DMS79 (cell line): ENCODE measurements at places on chromosomes 5 and 9.

DNA sequence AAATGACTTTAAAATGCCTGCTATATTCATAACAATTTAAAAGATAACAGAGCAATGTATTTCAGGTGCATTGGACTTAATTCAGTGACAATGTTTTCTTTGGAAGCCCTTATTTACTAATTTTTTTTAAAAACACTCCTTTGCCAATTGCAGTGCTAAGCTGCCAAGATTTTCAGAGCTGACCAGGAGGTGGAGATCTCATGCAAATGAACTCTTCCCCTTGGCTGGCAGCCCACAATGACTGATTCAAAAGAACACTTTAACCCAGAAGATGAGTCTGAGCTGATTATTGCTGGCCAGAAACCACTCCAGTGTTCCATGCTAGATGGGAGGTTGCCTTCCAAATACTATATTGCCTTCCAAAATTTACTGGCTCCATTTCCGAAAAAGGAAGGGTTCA lies 128.3 kb upstream of the CCNH start:
- DNase-seq: no peak

DNA sequence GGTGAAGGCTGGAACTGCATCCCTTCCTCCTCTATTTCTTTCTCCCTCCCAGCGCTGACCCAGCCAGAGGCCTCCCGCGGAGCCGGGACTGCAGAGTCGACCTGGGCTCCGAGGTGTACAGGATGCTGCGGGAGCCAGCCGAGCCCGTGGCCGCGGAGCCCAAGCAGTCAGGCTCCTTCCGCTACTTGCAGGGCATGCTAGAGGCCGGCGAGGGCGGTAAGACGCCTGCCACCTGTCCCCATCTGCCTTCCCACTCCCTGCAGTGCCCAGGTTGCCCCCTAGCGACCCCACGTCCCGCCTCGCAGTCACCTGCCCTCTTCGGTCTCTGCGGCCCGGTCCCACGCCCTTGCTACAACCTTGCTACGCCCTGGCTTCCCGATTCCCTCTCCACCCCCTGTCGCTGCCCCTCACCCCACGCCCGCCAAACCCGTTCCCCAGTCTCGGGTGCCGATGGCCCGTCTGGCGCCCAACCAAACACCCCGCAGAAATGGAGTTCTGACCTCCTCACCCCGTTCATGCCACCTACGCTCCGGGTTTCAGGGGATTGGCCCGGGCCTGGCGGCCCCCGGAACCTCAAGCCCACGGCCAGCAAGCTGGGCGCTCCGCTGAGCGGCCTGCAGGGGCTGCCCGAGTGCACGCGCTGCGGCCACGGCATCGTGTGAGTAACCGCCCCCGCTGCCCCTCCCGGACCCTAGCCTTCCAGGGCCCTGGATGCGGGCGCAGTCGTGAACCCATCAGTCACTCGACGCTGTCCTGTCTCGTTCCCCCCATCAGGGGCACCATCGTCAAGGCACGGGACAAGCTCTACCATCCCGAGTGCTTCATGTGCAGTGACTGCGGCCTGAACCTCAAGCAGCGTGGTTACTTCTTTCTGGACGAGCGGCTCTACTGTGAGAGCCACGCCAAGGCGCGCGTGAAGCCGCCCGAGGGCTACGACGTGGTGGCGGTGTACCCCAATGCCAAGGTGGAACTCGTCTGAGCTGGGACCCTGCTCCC lies 14.1 kb downstream of the PDLIM4 start:
- DNase-seq: no peak

GRCh38 chr5:110836851-110837250 lies 98.0 kb downstream of the SLC25A46 start:
- DNase-seq: no peak

GRCh38 chr9:93059715-93060578 lies 1.4 kb downstream of the SUSD3 start:
- DNase-seq: no peak

DNA sequence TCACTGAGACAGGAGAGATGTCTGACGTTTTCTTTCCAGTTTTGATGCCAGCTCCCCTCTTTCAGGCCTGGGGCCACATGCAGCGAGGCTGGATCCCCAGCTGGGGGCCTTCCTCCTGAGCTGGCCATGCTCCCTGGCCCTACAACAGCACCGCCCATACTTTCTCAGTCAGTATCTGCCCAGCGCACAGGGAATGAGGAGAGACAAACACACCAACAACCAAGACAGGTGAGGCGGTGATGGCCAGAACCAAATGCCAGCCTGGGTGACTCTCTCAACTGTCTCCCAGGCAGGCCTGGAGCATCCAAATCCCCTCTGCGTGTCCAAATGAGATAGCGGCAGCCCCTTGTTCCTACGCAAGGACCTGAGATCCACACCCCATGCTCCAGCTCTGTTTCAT lies 109.6 kb downstream of the ROR2 start:
- DNase-seq: no peak

GRCh38 chr5:37005252-37005651 lies 128.7 kb downstream of the NIPBL start:
- no peak for DNase-seq

DNA sequence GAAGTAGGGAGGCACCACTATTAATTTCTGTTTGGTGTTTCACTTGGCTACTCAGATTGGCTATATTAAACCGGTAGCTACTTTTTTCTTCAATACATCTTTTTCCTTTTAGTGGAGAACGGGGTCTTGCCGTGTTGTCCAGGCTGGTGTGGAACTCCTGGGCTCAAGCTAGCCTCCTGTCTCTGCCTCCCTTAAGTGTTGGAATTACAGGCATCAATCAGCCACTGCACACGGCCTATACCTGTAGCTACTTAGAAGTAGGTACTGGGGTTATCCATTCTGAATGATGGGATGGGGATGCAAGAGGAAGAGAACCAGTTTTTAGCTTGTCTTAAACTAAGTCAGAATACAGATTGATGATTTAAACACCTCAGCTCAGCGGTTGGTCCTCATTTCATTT lies 1.7 kb downstream of the UBE2D2 start:
- no peak for DNase-seq

GRCh38 chr5:137665678-137666460 lies 70.0 kb downstream of the KLHL3 start:
- no peak for DNase-seq

GRCh38 chr5:102617191-102618187 lies 118.7 kb upstream of the SLCO6A1 start:
- no peak for DNase-seq

DNA sequence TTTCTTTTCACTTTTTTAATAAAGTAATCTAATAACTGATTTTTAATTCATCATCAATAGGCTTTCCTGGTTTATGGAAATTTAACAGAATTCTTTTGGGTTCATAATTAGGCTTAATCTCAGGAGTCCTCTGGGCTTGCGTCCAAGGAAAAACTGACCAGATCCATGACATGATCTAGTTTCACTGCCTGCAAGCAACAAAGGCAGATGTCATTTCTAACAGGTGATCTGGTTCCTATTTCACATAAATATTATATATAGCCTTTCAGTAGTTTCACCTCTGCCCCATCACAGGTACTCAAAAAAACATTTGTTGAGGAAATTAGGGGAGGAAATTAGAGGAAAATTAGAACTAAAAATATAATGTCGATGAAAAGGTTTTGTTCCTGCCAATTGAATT lies 126.4 kb downstream of the FBXL17 start:
- DNase-seq: no peak

- DNase-seq: no peak
Observed at GRCh38 chr5:80592105-80592504, 22.0 kb upstream of the ANKRD34B start.

DNA sequence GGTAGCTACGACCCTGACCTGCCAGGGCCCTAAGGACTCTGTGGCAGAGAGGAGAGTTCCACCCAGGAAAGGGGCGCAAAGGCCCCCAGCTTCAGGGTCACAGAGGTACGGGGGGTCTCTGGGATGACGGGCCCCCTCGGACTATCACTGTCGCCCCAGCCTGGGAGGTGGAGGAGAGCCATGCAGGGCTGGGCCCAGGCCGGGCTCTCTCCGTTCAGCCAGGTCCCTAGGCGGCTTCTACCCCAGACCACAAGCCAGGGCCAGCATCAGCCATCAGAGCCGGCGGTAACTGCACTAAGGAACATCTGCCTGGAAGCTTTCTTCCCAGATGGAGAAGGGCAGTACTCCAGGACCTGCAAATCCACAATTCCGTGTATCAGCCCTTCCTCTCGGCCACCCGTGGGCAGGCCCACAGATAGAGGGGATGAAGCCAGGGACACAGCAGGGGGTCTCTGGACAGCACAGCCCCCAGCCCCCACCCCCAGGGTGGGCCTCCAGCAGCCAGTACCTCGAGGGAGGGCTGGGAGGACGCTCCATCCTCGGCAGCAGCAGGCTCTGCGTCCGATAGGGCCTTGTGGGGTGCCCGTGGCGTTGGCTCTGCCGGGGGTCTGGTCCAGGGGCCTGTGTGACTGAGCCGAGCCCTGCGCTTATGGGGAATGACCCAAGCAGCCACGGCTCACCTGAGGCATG lies 38.4 kb downstream of the NACC2 start:
- no peak for DNase-seq

GRCh38 chr5:133261993-133262392 lies 210.2 kb downstream of the HSPA4 start:
- DNase-seq: no peak

- DNase-seq: no peak
Observed at GRCh38 chr5:52705720-52706119, 82.0 kb upstream of the ITGA1 start.

DNA sequence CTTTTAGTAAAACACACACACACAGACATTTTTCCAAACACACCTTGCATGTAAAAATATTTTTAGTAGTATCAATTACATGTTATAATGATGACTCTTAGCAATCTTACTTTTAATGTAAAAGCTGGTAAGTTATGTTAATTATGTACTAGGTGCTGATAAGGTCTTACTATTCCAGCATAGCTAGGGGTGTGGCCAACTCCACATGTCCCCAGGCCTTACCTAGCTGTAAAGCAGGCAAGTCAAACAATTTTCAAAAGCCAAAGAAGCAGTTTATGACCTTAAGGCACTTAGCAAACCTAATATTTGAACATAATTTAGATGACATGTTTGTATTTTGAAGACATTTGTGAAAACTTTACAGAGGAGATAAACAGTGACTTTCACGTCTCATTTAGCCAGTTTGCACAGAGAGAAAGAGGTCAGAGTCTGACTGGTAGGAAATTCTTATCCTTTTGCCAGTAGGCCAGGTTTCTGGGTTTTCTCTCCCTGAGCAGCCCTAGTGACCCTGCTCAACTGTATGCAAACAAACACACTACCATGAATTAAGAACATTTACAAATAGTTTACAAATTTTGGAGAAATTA lies 26.5 kb upstream of the GPX3 start:
- no peak for DNase-seq

- DNase-seq: no peak
Observed at GRCh38 chr5:112703866-112704820, 33.5 kb upstream of the APC start.

GRCh38 chr5:113095831-113096230 lies 119.2 kb downstream of the DCP2 start:
- DNase-seq: no peak

DNA sequence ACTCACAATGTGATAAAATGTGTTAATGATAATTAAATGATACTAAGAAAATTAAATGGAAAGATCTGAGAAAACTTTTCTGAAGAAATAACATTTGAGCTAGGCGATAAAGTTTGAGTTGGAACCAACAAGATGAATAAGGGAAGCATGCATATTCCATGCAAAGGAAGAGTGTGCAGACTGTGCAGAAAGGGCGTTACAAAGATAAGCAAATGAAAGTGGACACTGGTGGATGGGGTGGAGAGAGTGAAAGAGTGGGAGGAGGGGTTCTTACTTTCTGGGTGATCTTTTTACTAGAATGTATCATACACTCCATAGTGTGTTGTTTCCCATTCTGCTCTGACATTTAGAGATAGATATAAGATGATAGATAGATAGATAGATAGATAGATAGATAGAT lies 138.7 kb downstream of the HTR1A start:
- no peak for DNase-seq

GRCh38 chr9:104795082-104795481 lies 31.2 kb downstream of the NIPSNAP3B start:
- DNase-seq: no peak

- no peak for DNase-seq
Observed at GRCh38 chr5:181198905-181199519, 6.0 kb downstream of the TRIM7 start.

DNA sequence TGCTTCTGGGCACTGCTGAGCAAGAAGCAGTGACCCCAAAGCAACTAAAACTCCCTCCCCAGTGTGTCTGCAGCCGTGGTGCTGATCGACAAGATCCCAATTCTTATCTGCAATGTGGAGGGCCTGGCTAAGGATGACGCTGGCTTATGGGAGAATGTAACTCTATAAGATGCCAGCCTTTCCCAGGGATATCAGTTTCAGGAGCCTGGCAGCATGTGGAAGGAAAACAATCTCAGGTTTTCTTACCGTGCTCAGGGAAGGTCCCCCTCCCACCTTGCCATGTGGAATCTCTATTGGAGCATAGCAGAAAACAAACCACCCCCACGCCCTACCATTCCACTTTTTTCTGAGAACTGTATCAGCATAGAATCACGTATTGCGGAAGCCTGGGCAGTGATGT lies 87.7 kb upstream of the PTPN3 start:
- DNase-seq: no peak

DNA sequence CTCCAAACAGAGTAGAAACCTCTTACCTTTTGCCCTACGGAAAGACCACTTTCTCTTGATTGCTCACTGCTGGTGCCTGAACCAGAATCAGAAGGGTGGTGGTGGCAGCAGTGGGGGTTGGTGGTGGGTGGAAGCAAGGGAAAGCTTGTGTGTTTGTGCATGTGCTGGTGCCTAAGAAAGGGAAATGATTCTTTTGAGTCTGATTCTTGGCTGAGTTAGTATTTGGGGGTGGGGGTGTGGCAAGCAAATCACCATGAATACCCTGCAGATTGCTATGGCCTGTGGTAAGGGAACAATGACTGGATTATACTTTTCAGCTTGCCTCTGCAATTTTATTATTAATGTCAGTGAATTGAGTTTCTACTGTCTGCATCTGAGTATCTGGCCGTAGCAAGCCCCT lies 106.6 kb downstream of the ARHGAP26 start:
- DNase-seq: no peak

- DNase-seq: no peak
Observed at GRCh38 chr9:120343416-120343815, 236.6 kb downstream of the CDK5RAP2 start.

DNA sequence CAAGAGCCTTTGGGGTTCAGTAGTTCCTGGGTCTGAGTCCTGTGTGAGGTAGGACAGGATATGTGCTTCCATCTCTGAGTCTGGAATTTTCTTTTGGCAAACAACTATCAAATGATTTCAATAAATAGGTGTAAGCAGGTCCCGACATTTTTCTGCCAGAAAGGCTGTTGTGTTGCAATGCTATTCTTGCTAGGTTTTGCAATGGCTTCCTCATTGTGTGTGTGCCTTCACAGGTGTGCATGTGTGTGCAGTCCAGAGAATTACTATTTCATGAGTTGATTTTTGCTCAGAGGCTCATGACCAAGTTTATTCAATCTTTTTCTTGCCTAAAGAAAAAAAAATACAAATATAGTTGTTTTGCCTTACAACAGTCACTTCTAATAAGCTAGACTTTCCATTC lies 64.5 kb upstream of the FRRS1L start:
- DNase-seq: no peak

GRCh38 chr9:126635661-126636439 lies 22.1 kb downstream of the LMX1B start:
- no peak for DNase-seq

GRCh38 chr5:58462623-58463230 lies 2.8 kb upstream of the PLK2 start:
- no peak for DNase-seq
